ENCODE measurements at places on chromosomes 11 and 22. TPM values are rescaled to one million over a fixed set of nuclear protein-coding genes. Genes with fewer than 3 reads are reported as not detected.

- DNase-seq, result peak; percentile 81
- H3K27me3 ChIP-seq, result no peaks in the 10 kb centered on the region
- H3K27ac ChIP-seq, result no peak overlapping the region
- no peaks in the 10 kb centered on the region for H3K36me3 ChIP-seq
- H3K4me1 ChIP-seq, result no peaks in the 10 kb centered on the region
Observed at GRCh38 chr22:47175151-47176025, 412.9 kb downstream of the TBC1D22A start.

DNA sequence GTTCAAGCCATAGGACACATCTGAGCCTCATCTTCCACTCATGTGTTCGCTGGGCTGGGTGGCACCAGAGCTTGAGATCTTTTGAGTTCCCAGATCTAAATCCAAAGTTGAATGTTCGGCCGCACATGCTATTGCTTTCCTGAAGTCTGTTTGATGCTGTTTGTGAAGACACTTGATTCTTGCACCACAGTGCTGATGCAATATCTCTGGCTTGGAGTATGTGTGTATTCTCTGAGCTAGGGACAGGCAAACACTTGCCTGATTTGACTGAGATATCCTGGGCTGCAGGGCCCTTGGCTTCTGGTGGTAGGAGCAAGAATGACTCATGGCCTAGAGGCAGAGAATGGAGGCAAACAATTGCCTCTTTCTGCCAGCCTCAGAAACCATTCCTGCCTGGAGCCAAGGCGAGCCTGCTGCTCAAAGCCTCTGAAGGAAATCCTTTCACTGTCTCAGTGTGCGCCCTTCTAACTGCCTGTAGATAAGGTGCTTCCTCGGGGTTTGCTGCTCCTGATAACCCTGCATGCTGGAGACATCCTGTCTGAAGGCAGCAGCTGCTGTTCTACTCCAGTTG is 73.0 kb downstream of the CYB5R2 start:
- no peaks in the 10 kb centered on the region for H3K4me1 ChIP-seq
- DNase-seq, result peak; percentile 85
- no peaks in the 10 kb centered on the region for H3K36me3 ChIP-seq
- no peaks in the 10 kb centered on the region for H3K27me3 ChIP-seq
- no peak overlapping the region for H3K4me3 ChIP-seq

DNA sequence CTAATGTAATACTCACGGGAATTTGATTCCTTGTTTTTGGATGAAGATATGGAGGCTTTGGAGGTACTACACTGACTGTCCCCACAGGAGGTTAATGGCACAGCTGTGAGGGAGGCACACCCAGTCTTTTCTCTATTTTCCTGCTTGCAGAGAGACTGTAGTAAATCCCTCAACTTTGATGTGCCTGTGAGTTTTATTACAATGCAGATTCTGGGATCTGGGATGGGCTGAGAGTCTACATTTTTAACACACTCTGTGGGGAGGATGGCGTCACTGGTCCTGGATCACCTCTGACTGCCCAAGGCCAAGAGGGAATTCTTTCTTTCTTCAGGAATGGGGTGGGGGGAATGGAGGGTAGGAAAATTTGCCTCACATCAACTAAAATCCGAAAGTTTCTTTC is 80.2 kb upstream of the NTM start:
- DNase-seq, result no peak
- H3K27ac ChIP-seq, result no peak overlapping the region
- H3K27me3 ChIP-seq, result no peaks in the 10 kb centered on the region
- H3K36me3 ChIP-seq, result no peaks in the 10 kb centered on the region
- H3K4me1 ChIP-seq, result no peaks in the 10 kb centered on the region

Gene OR51A4
- total RNA-seq, result not detected

DNA sequence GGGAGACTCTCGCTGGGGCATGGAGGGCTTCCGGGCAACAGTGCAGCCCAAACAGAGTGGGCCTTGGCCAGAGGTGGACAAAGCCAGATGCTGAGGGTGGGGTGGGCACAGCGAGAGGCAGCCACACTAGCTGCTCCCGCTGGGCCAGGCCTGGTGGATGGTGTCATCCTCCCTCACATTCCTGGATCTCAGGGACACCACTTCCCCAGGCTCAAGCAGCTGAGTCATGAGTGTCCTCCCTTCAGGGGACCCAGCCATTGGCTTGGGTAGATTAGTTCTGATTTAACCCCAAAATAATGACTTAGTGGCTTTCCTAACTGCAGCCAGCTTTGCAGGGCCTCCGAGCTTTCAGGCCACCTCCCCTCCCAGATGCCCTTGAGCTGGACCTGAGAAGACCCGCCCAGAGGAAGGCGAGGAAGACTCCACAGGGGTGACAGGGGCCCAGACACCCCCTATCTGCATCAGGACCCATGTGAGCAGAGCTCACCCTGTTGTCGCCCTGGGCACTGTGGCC is 25.9 kb upstream of the WNT7B start:
- DNase-seq, result peak; percentile 64
- H3K4me3 ChIP-seq, result no peak overlapping the region

DNA sequence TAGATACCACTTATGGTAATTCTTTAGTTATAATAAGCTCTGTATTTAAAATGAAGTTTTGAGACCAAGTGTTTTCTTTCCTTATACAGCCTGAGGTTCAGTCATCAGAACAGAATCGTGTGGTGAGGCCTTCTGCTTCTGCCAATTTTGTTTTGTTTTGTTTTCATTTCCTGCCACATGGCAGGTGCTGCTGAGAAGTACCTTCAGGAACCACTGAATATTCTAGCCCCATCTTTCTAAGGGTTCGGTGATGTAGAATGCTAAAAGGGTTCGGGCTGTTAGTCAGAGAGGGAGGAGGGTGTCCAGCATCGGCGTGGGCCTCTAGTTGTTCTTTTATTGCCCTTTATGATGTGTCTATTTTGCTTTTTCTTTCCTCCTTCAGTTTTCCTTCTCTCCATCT is 25.8 kb downstream of the TNRC6B start:
- H3K4me1 ChIP-seq, result no peaks in the 10 kb centered on the region
- H3K27ac ChIP-seq, result peak overlapping the region; percentile 81
- no peak for DNase-seq
- no peak overlapping the region for H3K4me3 ChIP-seq
- no peaks in the 10 kb centered on the region for H3K27me3 ChIP-seq

GRCh38 chr22:28658448-28658847 is 21.2 kb downstream of the TTC28 start:
- H3K4me1 ChIP-seq, result no peaks in the 10 kb centered on the region
- H3K27ac ChIP-seq, result no peak overlapping the region
- no peak overlapping the region for H3K4me3 ChIP-seq

Gene SLC22A12
- total RNA-seq, result not detected

- H3K4me1 ChIP-seq, result no peaks in the 10 kb centered on the region
- DNase-seq, result no peak
- H3K36me3 ChIP-seq, result no peaks in the 10 kb centered on the region
- H3K27me3 ChIP-seq, result no peaks in the 10 kb centered on the region
- H3K4me3 ChIP-seq, result no peak overlapping the region
Observed at GRCh38 chr11:115874843-115875242, 370.6 kb upstream of the CADM1 start.

DNA sequence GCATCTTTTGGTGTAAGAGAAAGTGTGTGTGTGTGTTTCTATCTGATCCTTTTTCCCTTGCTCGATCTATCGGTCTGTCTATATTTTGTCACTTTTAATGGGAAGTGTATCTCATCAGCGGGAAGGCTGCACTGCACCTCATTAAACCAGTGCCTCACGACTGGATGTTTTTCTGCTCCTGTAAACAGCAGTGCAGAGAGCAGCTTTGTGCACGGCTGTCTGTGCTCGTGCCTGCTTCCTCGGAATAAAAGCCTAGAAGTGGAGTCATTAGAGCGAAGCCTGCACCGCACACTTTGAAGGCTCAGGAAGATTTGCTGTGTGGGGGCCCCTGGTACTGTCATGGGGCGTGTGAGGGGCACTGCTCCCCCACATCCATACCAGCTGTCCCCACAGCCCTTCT is 27.0 kb upstream of the PARVG start:
- no peaks in the 10 kb centered on the region for H3K27me3 ChIP-seq
- DNase-seq, result no peak
- H3K27ac ChIP-seq, result no peak overlapping the region
- peaks cover 34% of the 10 kb centered on the region for H3K4me1 ChIP-seq

DNA sequence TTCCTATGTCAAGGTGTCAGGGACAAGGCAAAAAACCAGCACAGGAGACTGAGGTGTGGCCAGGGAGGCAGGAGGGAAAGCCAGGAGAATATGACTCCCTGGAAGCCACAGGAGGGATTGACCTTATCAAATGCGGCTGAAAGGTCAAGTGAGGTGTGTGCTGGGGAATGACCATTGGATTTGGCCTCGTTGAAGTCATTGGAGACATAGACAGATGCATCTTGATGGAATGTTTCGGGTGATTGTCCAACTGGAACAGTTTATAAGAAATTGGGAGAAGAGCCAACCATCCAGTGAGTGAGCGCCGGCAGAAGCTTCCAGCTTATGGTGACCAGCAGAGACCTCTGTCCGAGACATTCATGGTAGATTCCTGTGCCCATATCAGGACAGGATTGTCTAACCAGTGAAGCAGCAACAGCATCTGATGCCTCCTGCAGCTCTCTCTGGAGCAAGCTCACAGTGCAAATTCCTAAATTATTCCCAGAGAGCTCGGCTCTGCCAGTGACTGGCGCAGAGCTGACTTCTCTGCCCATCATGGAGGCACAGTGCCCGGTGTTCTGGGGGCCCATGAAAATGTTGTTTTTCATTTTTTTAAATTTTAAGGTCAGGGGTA is 95.4 kb downstream of the MYO18B start:
- no peaks in the 10 kb centered on the region for H3K27me3 ChIP-seq
- H3K27ac ChIP-seq, result no peak overlapping the region
- H3K36me3 ChIP-seq, result no peaks in the 10 kb centered on the region
- H3K4me3 ChIP-seq, result no peak overlapping the region
- no peaks in the 10 kb centered on the region for H3K4me1 ChIP-seq

Gene ESAM
- 9.7 TPM for total RNA-seq

Gene DYNC2H1
- total RNA-seq, result 22.5 TPM

DNA sequence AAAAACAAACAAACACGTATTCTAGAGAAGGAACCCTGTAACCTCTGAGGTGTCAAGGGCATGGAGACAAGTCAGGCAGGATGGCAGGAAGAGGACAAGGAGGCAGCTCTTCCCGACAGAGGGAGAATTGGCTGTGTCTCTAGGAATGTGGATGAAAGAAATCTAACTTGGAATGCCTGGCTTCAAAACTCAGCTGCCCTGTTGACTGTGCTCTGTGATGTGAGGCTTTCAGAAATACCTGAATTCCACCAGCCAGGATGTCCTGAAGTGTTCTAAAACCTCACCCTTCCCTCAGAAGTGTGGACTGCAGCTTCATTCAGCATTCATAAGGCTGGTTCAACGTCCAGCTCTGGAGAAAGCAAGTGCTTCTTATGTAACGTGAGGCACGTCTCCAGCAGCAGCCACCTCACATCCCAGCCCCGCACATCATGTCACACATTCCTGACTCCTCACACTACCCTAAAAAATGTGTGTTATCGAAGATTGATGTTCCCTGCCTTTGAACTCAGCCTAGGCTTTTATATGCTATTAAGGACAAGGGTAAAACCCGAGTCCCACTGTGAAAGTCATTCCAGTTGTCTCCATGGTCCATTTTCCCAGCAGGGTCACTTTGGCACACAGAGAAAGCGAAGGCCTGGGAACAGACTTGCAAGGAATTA is 398.9 kb downstream of the ETS1 start:
- no peaks in the 10 kb centered on the region for H3K27me3 ChIP-seq
- H3K4me3 ChIP-seq, result no peak overlapping the region
- DNase-seq, result no peak
- H3K4me1 ChIP-seq, result no peaks in the 10 kb centered on the region
- H3K27ac ChIP-seq, result no peak overlapping the region

GRCh38 chr11:70243912-70244652 is 26.4 kb upstream of the PPFIA1 start:
- DNase-seq, result no peak
- H3K27ac ChIP-seq, result no peak overlapping the region

DNA sequence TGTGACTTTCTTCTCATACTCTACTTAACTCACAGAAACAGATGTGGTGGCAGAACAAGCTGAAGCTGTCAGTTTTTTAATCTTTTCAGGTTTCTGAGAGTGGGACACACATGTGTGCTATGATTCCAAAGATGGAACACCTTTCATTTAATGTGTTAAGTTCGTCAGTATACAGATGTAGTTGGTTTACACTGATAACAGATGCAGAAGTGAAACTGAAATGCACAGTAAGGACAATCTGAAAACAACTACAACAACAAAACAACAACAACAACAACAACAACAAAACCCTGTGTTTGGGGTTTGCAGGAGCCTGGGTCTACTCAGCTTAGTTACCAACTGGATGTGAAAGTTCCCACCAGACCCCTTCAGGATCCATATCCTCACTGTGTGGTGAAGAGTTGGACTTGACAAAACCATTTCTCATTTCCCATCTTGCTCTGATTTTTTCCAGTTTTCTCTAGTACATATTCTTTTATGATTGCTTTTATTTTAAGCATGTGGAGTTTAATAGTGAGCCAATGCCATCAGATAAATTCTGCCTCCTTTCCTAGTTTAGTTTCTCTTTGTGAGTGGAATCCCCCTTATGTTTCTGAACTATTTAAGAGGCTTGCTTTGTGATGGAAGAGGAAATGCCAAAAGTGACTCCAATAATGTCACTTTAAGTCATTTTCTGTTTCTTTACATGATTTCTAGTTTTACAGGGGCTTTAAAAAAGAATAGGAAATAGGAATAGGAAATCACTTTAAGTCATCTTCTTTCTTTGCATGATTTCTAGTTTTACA is 47.8 kb downstream of the ARHGAP42 start:
- H3K4me3 ChIP-seq, result no peak overlapping the region
- no peak for DNase-seq
- no peaks in the 10 kb centered on the region for H3K4me1 ChIP-seq
- H3K27me3 ChIP-seq, result no peaks in the 10 kb centered on the region
- H3K36me3 ChIP-seq, result no peaks in the 10 kb centered on the region

Gene CD3E
- total RNA-seq, result 0.36 TPM

- no peaks in the 10 kb centered on the region for H3K27me3 ChIP-seq
- no peak overlapping the region for H3K4me3 ChIP-seq
- no peak for DNase-seq
- no peaks in the 10 kb centered on the region for H3K4me1 ChIP-seq
- no peak overlapping the region for H3K27ac ChIP-seq
- no peaks in the 10 kb centered on the region for H3K36me3 ChIP-seq
Observed at GRCh38 chr11:112734207-112734606, 227.0 kb upstream of the NCAM1 start.

GRCh38 chr22:35425546-35425945 is 25.6 kb downstream of the MCM5 start:
- H3K36me3 ChIP-seq, result peaks cover 14% of the 10 kb centered on the region
- DNase-seq, result no peak
- no peaks in the 10 kb centered on the region for H3K27me3 ChIP-seq

Gene MSANTD2
- 8.6 TPM for total RNA-seq

Gene OR10G8
- total RNA-seq, result not detected

- H3K4me1 ChIP-seq, result no peaks in the 10 kb centered on the region
- no peak overlapping the region for H3K4me3 ChIP-seq
- no peak overlapping the region for H3K27ac ChIP-seq
- no peak for DNase-seq
Observed at GRCh38 chr11:63641727-63642126, 27.5 kb upstream of the PLAAT3 start.

DNA sequence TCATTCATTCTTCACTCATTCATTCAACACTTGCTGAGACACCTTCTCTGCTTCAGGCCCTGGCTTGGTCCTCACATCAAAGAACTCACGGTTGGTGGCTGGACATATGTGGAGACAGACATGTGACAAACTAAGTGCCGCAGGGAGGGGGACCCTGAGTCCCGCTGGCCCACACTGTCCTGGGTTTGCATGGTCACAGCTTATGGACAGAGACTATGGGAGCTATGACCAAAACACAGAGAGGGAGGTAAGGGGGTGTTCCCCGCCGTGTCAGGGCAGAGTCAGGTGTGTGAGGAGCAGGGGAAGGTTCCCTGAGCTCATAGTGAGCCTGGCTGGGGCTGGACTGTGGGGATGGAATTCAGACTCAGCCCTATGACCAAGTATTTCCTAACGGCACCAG is 123.1 kb downstream of the MPPED1 start:
- H3K27me3 ChIP-seq, result no peaks in the 10 kb centered on the region
- H3K4me1 ChIP-seq, result no peaks in the 10 kb centered on the region
- H3K4me3 ChIP-seq, result no peak overlapping the region
- H3K27ac ChIP-seq, result no peak overlapping the region

Gene ARVCF
- 26.2 TPM for total RNA-seq

Gene NRXN2
- 20.5 TPM for total RNA-seq
